ENCODE measurements at places on chromosomes 5 and 9. TPM values are rescaled to one million over a fixed set of nuclear protein-coding genes. Genes with fewer than 3 reads are reported as not detected.

PCDHGB6 gene
- total RNA-seq: 7.5 TPM

DNA sequence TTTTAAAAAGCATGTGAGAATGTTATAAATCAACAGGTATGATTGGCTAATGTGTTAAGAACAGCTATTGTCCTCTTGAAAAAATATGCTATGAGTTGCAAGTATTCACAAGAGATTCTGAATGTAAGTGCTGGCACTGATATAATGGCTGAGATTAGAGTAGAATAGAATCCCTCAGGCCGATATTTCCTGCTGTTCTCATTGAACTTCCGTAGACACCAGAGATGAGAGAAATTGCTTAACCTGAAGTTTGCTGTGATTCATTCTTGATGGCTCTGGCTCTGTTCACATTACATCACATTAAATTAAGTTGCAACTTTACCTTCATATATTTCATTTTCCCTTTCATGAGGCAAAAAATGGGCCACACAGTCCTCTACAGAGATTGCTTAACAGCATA is 114.5 kb downstream of the BAAT start:
- DNase-seq: no peak

ZMYND19 gene
- total RNA-seq: 19.1 TPM

GRCh38 chr5:175223291-175223690 is 220.7 kb downstream of the DRD1 start:
- no peak for DNase-seq

C5orf34 gene
- total RNA-seq: 2.3 TPM

NDUFS4 gene
- total RNA-seq: 73.9 TPM

GLDC gene
- 60.1 TPM for total RNA-seq

DNA sequence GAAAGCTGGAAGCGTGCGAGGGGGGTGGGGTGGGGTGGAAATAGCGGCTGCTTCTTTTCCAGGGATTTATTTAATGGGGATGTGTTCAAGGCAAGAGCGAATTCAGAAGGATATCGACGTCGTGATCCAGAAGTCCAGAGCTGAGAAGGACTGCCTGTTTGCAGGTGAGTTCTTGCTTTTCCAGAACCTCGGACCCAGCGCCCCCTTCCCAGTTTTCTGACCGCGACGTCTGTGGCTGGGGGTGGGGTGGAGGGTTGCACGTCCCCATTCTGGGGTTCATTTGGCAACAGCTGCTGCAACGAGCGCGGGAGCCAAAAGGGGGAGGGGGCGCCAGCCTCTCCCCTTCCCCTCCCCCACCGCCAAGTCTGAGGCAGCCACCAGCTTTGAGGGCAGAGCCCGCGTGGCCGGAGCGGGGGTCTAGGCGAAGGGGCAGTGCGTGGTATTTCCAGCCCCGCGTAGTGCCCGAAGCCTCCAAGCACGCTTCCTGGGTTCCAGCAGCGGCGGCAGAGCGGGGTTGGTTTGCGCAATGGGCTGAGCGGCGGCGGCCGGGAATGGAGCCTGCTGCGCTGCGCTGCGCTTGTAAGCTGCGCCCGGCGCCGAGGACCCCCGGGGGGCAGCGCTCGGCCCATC is 701 bp downstream of the PARP8 start:
- DNase-seq: peak; percentile 81

ACTBL2 gene
- 0.13 TPM for total RNA-seq

- DNase-seq: peak; percentile 65
Measured at GRCh38 chr5:33299621-33300208, 141.1 kb upstream of the TARS1 start.

DNA sequence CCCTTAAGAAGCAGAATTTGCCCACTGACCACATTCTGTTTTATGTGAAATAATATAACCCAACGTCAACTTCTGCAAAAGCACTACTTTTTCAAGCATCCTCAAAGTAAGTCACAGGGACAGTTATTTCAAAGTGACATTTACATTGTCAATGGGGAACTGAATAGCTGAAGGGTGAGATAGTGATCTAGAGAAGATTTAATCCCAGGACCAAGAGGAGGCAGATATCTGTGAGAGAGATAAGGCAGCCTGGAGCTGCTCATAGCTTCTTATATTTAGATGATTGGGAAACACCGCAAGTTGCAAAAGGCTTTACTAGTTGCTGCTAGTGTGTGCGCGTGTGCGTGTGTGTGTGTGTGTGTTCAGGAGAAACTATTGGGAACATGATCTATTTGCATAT is 210.4 kb upstream of the RFX3 start:
- no peak for DNase-seq

KIF4B gene
- not detected for total RNA-seq

CD74 gene
- total RNA-seq: 2,003 TPM

REEP2 gene
- total RNA-seq: 1.9 TPM

GNA14 gene
- 10.4 TPM for total RNA-seq

DNA sequence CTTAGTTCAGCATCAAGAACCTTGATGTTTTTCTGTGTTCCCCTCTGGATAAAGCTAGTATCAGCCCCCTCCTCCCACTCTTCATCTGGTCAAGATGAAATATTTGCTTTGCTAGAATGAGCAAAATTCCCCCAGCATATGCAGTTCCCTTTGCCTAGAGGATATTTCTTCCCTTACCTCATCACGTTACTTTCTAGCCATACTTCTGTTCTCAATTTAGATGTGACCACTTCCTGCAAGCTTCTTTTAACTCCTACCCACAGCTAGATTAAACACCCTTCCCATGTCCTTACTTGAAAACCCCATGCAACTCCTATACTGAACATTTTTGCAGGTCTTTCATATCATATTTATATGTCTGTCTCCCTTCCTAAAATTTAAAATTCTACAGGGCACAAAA is 178.9 kb upstream of the TUSC1 start:
- DNase-seq: no peak
